ENCODE measurements at places on chromosomes 3 and 15.

- DNase-seq: no peak
These were observed 42.9 kb downstream of the DCUN1D1 start for GRCh38 chr3:182937293-182938051.

DNA sequence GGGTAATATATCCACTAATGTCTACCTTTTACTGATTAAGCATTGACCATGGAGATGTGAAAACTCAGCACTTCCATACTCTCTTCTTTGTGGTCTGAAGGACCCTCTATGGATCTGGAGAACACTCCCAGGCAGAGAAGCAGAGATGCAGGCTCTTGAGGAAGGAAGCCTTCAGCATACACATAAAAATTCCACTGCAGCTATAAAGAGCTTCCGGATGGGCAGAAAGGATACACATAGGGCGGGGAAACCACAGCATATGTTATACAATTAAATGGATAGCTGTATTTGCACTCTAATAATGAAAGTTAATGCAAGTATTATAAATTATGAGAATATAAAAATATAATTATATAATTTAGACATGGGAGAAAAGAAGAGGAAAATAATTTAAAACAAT lies 1258.2 kb upstream of the ALCAM start:
- no peak for DNase-seq

DNA sequence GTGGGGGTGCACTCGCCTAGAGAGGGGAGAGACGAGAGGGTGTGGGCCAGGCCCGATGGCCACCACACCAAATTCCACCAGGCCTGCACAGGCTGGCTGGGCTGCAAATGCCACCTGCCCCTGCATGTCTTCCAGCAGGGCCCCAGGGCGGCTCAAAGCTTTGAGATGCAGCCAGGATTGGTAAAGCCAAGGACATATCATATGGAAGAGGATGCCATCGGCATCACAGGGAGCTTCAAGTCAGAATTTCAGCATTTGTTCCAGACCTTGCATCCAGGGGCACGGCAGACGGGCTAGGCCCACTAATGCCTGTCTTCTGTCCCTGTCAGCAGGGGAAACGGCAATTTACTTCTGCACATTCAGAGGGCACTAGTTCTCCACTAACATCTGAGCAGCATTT lies 97.8 kb downstream of the NUP210 start:
- no peak for DNase-seq

- peak; percentile 83 for DNase-seq
These were observed 95.4 kb downstream of the PLOD2 start for GRCh38 chr3:146065573-146066006.

- DNase-seq: no peak
These were observed 225.6 kb downstream of the NFKBIZ start for GRCh38 chr3:102074946-102075345.

DNA sequence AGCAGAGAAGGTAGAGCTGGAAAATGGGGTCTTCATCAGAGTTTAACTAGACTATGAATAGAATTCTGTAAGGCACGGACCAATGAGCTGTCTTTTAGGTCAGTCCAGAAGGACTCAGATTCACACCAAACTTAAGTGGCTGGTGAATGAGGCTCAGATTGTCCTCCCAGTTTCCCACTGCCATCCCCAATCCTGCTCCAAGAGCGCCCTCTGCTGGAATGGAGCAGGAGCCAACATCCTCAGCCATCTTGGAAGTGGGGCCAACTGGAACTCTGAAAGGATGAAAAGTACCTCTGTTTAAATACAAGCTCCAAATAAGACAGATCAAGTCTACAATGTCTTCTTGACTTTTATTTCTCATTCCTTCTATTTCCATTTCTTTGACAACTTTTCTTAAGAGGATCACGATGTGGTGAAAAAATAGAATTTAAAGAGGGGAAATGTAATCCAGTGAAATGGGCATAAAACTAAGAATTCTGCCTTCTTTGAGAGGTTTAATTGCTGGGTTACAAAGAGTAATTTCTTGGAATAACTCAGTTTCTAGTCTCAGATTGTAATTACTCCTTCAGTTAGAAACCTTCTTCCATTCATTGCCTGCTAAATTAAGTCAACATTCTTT lies 217.1 kb upstream of the TPRG1 start:
- DNase-seq: peak; percentile 91
